ENCODE measurements at places on chromosomes 5 and 9. TPM values are rescaled to one million over a fixed set of nuclear protein-coding genes. Genes with fewer than 3 reads are reported as not detected.

Gene IDNK
- total RNA-seq, result 5.0 TPM

Gene PAPPA
- 0.52 TPM for total RNA-seq

Gene ZBTB26
- total RNA-seq, result 7.2 TPM

Gene SPAAR
- not detected for total RNA-seq

Gene LIFR
- total RNA-seq, result 0.27 TPM

Gene HMGXB3
- total RNA-seq, result 40.8 TPM

GRCh38 chr9:138115506-138115905, 237.9 kb downstream of the CACNA1B start:
- H3K4me3 ChIP-seq, result no peak overlapping the region
- no peak overlapping the region for H3K27ac ChIP-seq
- H3K27me3 ChIP-seq, result peaks cover 31% of the 10 kb centered on the region
- H3K36me3 ChIP-seq, result no peaks in the 10 kb centered on the region

DNA sequence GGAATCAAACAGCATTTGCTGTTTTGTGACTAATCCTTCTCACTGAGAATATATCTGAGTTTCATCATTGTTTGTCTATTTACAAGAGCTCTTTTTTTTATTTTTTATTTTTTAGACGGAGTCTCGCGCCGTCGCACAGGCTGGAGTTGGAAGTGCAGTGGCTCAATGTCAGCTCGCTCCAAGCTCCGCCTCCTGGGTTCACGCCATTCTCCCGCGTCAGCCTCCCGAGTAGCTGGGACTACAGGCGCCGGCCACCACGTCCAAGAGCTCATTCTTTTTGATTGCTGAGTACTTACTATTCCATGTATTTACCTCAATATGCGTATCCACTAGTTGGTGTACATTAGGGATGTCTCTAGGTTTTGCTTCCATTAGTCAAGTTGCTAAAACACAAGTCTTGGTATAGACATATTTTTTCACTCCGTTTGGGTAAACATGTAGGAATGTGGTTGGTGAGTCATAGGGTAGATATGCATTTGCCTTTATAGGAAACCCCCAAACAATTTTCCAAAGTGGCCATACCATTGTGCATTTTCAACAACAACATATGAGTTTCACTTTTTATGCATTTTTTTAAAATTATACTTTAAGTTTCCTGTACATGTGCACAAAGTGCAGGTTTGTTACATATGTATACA, 1005.0 kb upstream of the CDH10 start:
- H3K27me3 ChIP-seq, result no peaks in the 10 kb centered on the region
- H3K27ac ChIP-seq, result no peak overlapping the region
- no peak overlapping the region for H3K4me3 ChIP-seq
- DNase-seq, result no peak

DNA sequence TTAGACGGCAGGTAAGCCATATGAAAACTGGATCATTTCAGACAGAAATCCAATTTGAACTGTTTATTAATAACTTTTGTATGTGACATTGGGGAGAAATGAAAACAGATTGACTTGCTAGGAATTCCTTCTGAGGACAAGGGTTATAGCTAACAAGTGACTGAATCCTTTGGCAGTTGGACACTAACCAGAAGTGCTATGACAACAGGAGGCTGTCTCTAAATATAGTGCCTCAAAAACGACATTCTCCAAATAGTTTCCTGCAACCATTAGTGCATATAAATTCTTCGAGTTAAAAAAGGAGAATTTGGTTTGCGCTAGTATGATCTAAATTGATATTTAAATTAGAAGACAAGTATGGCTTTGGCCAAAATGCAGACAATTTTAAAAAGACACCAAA, 338.6 kb downstream of the PTPRD start:
- no peaks in the 10 kb centered on the region for H3K4me1 ChIP-seq
- no peak overlapping the region for H3K4me3 ChIP-seq
- no peak overlapping the region for H3K27ac ChIP-seq
- no peaks in the 10 kb centered on the region for H3K36me3 ChIP-seq
- no peaks in the 10 kb centered on the region for H3K27me3 ChIP-seq

DNA sequence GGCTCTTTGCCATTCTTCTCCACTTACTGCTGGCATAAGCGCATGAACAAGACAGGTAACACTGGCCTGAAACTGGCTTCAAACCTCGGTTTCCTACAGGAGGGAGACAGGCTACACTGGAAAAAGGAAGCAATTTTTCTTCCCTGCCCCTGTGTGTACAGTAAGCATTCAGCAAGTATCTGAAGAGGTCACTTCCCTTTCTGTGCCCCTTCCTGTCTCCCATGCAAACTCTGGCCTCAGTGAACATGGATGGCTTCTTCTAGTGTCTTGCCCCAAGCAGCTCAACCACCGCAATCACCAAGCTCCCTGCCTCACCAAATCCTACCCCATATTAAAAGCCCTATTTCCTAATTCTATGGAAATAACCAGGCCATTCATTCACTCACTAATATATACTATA, 42.4 kb downstream of the SERINC5 start:
- no peaks in the 10 kb centered on the region for H3K36me3 ChIP-seq
- no peak for DNase-seq
- no peak overlapping the region for H3K4me3 ChIP-seq

GRCh38 chr9:97645720-97646119, 12.1 kb downstream of the NCBP1 start:
- peaks cover 9% of the 10 kb centered on the region for H3K4me1 ChIP-seq
- H3K27me3 ChIP-seq, result no peaks in the 10 kb centered on the region
- H3K4me3 ChIP-seq, result no peak overlapping the region
- H3K27ac ChIP-seq, result no peak overlapping the region
- peaks cover 9% of the 10 kb centered on the region for H3K36me3 ChIP-seq
- no peak for DNase-seq

- no peak overlapping the region for H3K27ac ChIP-seq
- H3K4me1 ChIP-seq, result peaks cover 6% of the 10 kb centered on the region
- no peaks in the 10 kb centered on the region for H3K36me3 ChIP-seq
Measured at GRCh38 chr5:73796164-73797131, 170.5 kb downstream of the ARHGEF28 start.

GRCh38 chr5:9329125-9329524, 216.8 kb downstream of the SEMA5A start:
- no peaks in the 10 kb centered on the region for H3K4me1 ChIP-seq
- no peaks in the 10 kb centered on the region for H3K36me3 ChIP-seq
- H3K27me3 ChIP-seq, result no peaks in the 10 kb centered on the region

DNA sequence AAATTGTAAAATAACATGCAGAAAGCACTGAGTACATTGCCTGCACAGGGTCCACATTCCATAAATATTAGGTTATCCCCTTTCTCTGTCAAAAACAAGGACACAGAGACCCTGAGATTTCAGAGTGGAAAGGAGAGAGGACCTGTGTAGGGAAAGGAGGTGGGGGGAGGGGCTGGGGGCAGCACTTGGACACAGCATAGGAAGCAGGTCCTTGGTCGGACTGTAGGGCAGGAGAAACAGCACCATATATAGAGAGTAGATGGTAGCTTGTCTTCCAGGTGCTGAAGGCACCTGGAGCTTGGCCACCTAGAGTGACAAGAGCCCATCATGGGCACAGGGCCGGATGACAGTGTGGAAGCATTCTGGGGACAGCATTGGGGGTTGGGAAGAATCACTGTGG, 2.4 kb downstream of the TPM2 start:
- H3K36me3 ChIP-seq, result no peaks in the 10 kb centered on the region
- DNase-seq, result no peak
- H3K4me1 ChIP-seq, result peaks cover 20% of the 10 kb centered on the region

- H3K4me1 ChIP-seq, result no peaks in the 10 kb centered on the region
- no peak overlapping the region for H3K27ac ChIP-seq
- no peak for DNase-seq
Measured at GRCh38 chr9:134494273-134494815, 147.3 kb upstream of the COL5A1 start.

DNA sequence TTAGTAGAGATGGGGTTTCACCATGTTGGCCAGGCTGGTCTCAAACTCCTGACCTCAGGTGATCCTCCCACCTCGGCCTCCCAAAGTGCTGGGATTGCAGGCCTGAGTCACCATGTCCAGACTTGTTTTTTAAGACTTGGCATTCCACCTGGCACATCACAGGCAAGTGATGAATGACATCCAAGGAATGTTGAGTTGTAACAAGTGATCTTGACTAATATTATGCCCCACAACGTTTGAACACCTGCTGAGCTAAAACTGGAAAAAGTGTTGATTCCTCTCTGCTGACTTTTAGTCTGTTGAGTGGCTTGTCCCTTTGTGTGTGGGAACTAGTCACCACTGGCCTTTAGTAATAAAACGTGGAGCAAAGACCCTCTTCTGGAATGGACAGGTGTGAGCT, 54.6 kb downstream of the SUB1 start:
- DNase-seq, result no peak
- no peaks in the 10 kb centered on the region for H3K27me3 ChIP-seq
- no peaks in the 10 kb centered on the region for H3K36me3 ChIP-seq

GRCh38 chr9:87840134-87840533, 42.5 kb upstream of the SPATA31E1 start:
- peaks cover 2% of the 10 kb centered on the region for H3K4me1 ChIP-seq
- H3K27ac ChIP-seq, result no peak overlapping the region
- peaks cover 9% of the 10 kb centered on the region for H3K27me3 ChIP-seq
- no peak overlapping the region for H3K4me3 ChIP-seq

DNA sequence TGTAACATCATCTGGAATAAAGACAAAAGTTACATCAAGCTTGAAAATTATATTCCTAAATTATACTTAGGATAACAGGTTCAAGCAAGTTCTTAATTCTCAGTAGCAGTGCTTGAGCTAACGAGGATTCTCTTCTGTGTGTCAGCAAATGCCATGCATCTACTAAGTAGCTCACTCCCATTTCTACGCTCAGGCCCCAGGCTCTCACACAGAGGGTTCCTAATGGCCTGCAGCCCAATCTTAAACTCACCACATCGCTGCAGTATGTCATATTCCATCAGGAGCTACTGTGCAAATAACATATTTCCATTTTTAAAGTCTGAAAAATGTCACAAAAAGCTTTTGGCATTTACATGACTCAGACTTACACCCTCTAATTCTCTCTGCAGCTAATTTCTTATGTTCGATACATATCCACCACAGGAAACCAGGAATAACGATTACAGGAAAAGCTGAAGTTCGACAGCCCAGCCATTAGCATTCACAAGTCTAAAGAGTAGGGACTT, 474.8 kb downstream of the EFNA5 start:
- DNase-seq, result no peak
- no peak overlapping the region for H3K4me3 ChIP-seq
- no peaks in the 10 kb centered on the region for H3K4me1 ChIP-seq
- no peaks in the 10 kb centered on the region for H3K36me3 ChIP-seq
